DMS79 (cell line): ENCODE measurements at places on chromosomes 12 and 14.

- DNase-seq: no peak
Observed at GRCh38 chr12:69685810-69686209, 13.3 kb downstream of the BEST3 start.

- DNase-seq: no peak
Observed at GRCh38 chr14:70698288-70698687, 56.6 kb downstream of the TTC9 start.

DNA sequence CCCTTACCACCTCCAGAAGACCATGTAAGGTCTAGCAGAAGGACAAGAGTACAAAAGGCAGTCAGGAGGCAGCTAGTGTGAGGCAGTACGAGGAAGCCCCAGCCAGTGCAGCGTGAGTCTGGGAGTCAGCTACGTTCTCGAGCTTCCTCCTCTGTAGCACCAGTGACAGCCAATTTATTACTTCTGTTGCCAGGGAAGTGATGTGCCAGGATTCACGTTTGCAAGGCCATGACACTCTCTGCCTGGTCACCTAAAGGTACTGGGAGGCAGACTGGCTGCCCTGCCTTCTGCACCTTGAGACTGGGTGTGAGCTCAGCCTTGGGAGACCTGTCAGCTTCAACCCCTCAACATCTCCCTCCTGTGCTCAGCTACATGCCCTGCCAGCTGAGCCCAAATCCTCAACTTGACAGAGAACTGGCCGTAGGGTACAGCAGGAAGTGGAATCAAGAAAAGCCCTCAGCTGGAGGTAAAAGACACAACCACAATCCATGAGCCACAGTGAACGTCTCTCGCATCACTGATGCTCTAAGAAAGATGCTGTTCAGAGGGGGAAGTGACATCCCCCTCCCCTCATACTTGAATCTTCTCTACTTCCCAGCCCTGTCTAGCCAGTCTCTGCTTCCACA is 182.5 kb upstream of the RGS6 start:
- no peak for DNase-seq

- DNase-seq: no peak
Observed at GRCh38 chr12:45329238-45329637, 113.3 kb downstream of the ANO6 start.

DNA sequence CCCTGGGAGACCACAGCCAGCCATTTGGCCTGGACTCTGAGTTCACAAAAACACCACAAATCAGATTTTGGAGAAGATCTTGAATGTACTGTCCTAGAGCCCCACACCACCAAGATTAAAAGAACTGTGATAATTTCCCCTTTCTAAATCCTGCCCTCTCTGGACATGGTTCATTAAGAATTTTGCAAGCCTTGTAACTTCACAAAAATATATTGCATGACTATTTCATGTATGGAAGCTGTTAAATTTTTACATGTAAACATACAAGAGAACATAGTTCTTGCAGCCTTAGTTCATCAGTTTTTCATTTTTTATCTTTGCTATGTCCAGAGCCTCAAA is 97.0 kb downstream of the SCARB1 start:
- no peak for DNase-seq
